ENCODE measurements at places on chromosomes 12 and 14.

DNA sequence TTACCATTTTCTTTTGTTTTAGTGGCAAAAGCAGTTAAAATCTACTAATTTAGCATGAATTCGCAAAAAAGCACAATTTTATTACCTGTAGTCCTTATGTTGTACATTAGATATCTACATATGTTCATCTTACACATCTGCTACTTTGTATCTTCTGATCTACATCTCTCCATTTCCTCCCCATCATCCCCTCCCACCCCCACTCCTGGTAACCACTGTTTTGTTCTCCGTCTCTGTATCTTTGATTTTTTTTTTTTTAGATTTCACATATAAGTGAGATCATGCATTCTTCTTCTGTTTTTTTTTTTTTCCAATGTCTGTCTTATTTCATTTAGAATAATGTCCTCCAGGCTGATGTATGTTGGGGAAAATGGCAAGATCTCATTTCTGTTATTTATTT is 922.7 kb downstream of the VRK1 start:
- DNase-seq = no peak

DNA sequence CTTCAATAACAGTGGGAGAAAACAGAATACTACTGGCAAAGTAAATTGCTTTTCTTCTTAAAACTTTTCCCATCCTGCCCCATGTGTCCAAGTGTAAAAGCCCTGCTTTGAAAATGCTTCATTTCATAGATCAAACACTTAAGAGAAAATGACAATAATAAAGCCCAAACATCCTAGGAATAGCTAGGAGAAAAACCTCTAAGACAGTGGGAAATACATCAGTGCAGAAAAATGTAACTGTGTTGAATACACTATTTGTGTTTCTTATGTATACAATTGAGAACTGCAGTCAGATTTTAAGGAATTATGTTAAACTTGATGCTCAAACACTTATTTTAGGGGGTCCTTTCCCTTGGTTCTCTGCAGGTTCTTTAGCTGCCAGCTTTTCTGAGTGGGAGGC is 181.1 kb downstream of the MSRB3 start:
- DNase-seq = no peak

- DNase-seq = no peak
Observed at GRCh38 chr12:59173695-59174094, 253.4 kb upstream of the LRIG3 start.

DNA sequence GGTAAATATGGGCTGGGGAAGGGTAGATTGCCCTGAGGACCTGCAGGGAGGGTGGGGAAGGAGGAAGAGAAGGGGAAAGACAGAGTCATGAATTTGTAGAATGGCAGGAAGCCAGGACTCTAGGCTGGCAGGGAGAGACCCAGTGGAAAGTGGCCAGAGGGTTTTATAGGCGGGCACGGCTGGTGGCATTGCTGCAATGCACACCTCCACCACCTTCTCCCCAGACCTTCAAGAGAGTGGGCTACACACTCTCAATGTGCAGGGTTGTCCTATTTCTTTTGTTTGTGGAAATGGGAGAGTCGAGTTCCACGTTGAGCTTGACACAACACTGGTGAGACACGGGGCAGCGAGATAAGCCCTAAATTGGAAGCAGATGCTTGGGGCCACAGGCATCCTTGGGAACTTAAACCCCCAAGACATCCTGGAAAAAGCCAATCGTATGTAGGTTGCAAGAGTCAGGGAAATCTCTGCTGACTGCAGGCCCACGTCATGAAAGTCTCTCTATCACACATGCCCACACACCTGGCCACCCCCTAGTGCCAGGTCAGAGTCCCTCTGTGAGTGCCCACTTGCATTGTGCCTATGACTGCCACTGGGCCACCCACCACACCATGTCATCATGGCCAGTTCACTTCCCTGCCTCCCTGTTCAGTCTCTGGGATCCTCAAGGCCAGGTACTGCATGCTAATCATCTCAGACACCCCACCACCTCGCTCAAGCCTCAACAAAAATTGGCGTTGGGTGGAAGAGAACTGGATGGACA is 38.0 kb upstream of the BDKRB2 start:
- no peak for DNase-seq

- DNase-seq = no peak
Observed at GRCh38 chr14:69346710-69347109, 51.4 kb downstream of the ERH start.

- DNase-seq = peak; percentile 57
Observed at GRCh38 chr12:8890313-8891085, 23.8 kb upstream of the PHC1 start.

- peak; percentile 47 for DNase-seq
Observed at GRCh38 chr14:51242545-51243490, 2.8 kb downstream of the TMX1 start.

DNA sequence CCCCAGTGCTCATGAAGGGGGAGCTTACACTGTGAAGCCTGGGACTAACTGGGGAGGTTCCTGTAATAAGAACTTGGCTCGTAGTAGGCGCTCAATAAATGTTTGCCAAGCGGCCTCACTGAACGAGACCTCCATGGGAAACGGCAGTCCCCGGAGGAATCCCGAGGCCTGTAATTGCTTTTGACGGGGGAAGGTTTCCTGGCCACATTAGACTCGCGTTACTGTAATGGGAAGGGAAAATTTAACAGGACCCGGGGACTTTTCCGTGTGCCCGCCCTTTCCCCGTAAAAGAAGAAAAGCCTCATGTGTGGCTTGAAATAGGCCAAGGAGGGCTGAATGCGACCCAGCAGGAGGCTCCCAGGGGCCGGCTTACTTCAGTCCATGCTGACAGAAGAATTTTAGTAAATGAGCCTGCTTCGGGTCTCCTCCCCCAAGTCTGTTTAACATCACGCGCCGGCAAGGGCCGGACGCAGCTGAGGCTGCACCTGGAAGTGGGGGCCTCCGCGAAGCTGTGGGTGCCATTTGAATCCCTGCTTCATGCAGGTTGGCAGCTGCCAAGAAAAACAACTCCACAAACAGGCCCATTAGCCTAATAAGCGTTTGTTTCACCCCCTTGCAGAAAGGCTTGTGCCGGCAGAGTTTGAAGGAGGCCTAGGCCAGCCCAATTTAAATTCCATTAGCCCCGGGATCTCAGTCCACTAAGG is 39.8 kb upstream of the PWP1 start:
- DNase-seq = no peak

DNA sequence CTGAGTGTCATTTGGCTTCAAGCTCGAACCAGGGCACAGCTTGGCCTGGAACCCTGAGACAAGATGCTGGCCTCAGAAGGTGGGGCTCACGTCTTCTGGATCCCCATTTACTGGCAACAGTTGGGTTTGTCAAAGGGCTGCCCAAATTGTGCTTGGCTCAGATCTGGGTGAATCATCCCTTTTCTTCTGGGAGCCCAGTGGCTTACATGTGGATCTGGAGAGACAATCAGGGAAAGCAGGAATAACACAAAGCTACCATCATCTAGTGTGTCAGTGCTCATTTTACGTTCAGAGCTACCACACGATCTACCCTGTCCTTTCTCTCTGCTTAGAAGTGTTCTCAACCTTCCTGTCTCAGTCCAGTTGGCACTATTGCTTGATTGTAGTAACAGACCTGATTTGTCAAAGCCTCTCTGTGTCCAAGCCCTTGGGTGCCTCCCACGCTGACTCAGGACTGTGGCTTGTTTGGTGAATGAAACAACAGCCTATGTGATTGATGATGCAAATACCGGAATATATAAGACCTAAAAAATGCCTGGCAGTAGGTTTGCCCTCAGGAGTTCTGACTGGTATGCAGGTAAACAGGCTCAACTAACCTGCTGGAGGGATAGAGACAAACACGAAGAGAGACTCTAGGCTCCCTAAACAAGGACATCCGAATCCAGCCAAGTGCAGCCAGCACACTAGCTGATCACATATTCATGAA is 974.3 kb downstream of the VRK1 start:
- no peak for DNase-seq

GRCh38 chr12:128814411-128815261 is 9.1 kb downstream of the SLC15A4 start:
- DNase-seq = no peak

- DNase-seq = peak; percentile 94
Observed at GRCh38 chr12:124551268-124552144, 15.9 kb downstream of the NCOR2 start.

Data from NB4 (cell line).